Astrocyte (in vitro differentiated cells and primary cell): ENCODE measurements at places on chromosomes 3 and 15. TPM values are rescaled to one million over a fixed set of nuclear protein-coding genes. Genes with fewer than 3 reads are reported as not detected.
A peak's percentile ranks its signal among the peaks of the same experiment; 100 is the strongest.

DNA sequence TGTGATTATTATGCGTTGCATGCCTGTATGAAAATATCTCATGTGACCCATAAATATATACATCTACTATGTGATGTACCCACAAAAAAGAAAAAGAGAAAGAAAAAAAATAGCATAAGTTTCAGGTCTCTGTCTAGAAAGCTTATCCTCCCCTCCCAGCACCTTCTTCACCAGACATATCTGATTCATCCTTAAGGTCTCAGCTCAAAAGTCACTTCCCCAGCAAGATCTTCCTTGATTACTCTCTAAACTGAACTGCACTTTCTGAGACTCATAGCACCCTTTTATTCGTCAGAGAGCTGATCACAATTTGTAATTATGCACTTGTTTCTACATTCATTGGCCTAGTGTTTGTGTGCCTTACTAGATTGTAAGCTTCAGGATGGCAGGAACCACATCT lies 11.1 kb upstream of the PTPN9 start:
- no peaks in the 10 kb centered on the region for H3K27me3 ChIP-seq
- no peak for DNase-seq
- no peak overlapping the region for H3K27ac ChIP-seq
- H3K4me1 ChIP-seq: no peaks in the 10 kb centered on the region

DNA sequence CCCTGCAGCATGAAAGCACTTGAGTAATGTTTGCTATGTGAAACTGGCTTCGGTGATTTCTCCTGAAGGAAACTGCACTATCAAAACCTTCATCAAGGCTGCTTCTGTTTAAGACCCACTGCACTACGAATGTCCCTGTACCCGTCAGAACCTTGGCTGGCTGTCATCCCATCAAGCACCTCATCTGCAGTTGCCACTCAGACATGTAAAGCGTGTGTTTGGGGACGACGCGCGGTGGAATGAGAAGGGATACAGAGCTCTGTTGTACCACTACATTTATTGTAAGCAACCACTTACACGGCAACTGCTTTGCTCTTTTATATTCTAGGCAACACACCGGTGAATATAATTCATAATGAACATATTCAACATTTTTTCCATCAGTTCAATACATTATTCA lies 147.6 kb downstream of the TIGIT start:
- H3K4me1 ChIP-seq: peaks cover 14% of the 10 kb centered on the region
- H3K4me3 ChIP-seq: no peak overlapping the region
- peak overlapping the region; percentile 3 for H3K27ac ChIP-seq
- H3K27me3 ChIP-seq: no peaks in the 10 kb centered on the region
- DNase-seq: no peak

DNA sequence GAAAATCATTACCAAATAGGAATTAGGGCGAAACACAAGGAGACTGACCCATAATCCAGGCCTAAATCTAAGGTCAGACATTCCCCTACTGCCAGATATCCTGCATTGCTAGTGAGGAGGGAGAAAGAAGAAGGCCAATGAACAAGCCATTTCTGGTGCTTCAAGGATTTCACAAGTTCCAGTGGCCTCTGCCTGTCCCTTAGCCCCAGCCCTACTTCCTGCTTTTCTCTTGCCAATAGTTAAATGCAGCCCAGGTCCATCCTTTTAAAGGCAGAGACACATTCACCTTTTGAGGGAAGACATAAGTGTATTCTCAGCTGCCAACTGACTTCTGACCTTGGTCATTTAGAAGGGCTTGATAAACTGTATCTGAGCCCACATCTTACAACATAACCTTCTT lies 135.8 kb downstream of the ZNF621 start:
- H3K27me3 ChIP-seq: peaks cover 4% of the 10 kb centered on the region
- H3K4me3 ChIP-seq: no peak overlapping the region
- H3K4me1 ChIP-seq: no peaks in the 10 kb centered on the region
- H3K27ac ChIP-seq: no peak overlapping the region
- DNase-seq: no peak

FBXL2 gene
- total RNA-seq: 23.3 and 25.6 TPM in 2 replicates
